ENCODE measurements at places on chromosomes 11 and 22.

DNA sequence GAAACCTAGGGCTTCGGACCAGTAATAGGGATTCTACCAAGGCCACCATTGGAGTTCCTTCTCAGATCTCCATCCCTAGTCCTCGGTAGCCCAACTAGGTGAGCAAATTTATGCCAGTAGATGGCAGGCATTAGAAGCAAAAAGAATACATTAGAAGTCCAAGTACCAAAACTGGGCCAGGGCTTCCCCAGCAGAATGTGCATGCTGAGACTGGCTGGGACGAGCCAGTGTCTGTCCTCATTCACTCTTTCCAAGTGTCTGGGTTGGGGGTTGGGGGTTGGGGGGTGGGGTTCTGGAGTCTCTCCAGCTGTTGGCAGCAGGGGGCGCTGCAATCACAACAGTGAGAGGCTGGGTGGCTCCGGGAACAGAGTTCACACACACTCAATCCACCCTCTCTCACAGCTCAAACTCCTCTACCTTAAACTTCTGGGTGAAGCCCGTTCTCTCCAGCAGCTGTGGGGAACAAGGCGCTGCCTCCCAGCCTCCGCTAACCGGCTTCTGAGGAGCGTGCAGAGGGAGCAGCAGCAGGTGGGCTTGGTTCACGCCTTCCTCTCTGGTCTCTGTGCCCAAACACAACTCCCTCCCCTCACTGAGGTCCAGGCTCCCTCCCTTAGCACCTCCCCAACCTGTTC, 57.5 kb downstream of the BTG4 start:
- DNase-seq: peak; percentile 74

DNA sequence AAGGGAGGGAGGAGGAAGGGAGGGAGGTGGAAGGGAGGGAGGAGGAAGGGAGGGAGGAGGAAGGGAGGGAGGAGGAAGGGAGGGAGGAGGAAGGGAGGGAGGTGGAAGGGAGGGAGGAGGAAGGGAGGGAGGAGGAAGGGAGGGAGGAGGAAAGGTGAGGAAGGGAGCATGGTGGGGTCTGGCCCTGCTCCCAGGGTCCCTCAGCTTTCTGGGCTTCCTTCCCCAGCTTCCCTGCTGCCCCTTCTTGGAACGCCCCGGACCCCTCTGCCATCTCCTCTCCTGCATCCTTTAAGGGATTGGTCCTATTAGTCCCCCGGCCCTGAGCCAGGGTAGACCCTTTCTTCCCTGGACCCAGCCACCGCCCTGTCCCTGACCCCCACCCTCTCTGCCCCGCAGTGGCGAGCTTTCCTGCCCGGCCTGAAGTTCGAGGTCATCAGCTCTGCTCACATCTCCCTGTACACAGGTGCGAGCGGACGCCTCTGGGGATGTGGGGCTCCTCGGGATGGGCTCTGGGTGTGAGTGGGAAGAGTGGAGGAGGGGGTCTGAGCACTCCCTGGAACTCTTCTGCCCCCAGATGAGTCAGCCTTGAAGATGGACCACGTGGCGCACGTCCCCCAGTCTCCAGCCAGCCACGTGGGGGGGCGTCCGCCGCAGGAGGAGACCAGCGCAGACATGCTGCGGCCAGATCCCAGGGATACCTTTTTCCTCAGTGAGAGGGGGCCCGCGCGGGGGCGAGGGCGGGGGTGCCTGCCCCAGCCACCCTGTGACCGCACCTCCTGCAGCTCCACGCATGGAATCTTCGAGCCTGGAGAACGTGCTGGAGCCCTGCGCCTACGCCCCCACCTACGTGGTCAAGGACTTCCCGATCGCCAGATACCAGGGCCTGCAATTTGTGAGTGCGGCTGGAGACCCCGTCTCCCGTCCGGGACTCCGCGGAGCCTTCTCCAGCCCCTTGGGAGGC, 6.0 kb downstream of the B4GALNT4 start:
- no peak for DNase-seq

DNA sequence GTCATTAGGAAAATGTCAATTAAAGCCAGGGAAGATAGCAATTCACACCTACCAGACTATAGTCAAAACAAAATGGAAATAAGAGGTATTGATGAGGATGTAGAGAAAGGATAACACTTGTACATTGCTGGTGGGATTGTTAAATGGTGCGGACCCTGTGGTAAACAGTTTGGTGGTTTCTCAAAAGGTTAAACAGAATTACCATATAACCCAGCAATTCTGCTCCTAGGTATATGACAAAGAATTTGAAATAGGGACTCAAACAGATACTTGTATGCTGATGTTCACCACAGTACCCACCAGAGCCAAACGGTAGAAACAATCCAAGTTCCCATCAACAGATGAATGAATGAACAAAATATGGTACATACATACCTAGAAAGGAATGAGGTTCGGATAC, 33.0 kb upstream of the TOP3B start:
- no peak for DNase-seq

- no peak for DNase-seq
Measured at GRCh38 chr11:99368583-99368982, 347.8 kb downstream of the CNTN5 start.

DNA sequence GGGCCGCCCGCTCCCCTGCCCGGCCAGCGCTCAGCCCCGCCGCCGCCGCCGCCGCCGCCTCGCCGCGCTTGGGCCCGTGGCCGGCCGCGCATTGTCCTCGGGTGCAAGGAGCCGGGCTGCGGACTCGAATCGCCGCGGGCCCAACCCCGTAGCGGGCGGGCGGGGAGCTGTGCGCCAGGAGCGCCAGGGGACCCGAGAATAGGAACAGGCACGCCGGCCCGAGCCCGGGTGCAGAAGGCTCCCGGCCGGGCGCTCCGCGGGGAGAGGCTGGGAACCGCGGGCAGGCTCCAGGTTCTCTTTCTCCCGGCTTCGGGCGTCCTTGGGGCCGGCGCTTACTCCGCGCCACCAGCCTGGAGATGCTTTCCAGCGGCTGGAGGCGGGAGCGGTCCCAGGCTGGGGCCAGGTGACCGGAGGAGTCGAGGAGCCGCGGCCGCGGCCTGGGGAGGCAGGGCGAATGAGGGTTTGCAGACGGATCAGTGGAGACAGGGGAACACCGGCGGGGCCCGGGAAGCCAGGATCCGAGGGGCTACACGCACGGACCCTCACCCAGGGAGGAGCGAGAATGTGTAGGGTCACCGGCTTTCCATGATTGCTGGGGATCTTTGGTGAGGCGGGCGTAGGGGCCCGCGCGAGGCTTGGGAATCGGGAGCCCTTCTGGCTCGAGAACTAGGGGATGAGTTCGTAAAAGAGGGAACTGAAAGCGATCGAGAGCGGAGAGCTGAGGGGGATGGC, 726 bp downstream of the PKNOX2 start:
- no peak for DNase-seq

DNA sequence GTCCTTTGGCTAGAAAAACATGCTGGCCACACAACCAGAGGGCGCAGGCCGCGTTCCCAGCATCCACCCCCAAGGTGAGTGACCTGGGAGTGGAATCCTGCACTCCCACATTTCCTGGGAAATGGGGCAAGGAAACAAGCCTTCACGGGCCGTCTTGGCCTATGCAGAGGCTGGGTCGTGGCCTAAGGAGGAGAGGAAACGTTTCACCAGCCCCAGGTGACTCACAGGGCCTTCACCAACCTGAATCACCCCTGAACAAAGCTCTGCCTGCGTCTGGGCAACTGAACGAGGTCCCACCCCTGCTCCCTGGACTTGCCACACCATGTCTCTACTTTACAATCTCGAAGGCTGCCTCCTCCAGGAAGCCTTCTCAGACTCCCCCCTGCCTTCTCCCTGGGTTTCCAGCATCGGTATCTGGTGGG, 13.2 kb downstream of the MYH9 start:
- no peak for DNase-seq

DNA sequence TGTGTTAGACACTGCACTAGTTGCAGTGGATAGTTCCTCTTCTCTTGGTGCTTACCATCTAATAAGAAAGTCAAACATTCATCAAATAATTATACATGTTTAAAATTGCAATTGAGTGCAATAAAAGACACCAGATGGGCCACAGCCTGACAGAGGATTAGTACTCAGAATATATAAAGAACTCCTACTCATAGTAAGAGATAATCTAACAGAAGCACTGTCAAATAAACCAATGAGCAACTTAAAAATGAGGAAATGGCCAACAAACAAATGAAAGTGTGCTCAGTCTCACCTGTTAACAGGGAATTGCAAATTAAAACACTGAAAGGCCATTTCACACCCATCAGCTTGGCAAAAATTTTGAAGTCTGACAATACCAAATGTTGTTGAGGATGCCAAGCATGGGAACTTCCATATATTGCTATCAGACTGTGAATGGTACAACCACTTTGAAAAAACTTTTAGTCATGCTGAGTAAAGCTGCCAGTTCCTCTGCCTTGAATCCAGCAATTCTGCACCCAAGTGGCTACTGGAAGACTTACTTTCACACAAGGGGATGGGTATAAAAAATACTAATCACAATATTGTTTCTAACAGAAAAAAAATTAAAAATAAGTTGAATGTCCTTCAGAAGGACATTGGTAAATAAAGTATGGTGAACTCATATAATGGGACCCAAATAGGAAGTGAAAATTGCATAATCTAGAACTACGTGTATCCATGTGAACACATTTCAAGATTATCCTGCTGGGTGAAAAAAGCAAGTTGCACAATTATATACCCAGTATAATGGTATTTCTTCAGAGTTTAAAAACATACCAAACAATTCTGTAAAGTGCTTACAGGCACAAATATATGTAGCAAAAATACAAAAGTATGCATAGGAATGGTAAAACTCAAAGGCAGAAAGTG, 41.4 kb upstream of the CREB3L1 start:
- DNase-seq: no peak

GRCh38 chr22:23781511-23782183, 5.1 kb upstream of the SMARCB1 start:
- peak; percentile 60 for DNase-seq

DNA sequence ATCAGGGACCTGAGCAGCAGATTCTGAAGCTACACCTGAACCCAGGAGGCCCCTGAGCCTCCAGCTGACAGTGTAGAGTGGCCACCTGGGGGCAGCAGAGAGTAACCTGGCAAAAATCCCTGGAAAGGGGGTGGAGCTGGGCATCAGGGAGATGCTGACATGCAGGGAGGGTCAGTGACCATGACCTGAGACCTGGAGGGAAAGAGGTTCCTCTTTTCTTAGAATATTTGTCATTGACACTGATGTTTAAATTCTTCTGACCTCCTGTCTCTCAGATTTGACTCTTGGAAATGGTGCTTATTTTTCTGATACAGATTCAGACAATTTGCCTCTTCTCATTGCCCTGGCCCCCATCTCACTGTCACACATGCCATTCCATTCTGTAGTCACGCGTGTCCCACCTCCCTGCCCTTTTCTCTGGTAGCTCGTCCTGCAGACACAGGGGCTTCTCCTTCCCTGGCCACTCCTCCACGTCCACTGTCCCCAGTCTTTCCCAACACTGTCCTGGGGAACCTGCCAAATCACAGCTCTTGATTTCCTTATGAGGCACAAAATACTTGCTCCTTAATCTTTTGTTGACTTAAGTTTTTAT, 117.2 kb upstream of the IGLL5 start:
- DNase-seq: peak; percentile 16

DNA sequence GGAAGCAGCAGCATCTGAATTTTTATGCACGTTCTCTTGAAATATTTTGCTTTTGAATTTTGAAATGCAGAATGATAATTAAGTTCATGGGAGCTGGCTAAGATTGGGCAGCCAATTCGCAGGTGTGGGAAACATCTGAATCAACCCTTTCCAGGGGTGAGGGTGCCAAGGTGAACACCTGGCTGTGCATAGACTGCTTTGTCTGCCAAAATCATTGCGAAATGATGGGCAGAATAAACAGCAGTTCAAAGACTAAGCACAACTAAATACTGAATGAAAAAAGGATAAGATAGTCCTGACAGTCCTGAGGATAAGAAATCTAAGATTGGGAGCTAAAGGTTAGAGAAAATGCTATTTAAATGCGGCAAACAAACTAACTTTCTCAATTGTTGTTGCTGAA, 813.3 kb upstream of the RAG2 start:
- no peak for DNase-seq

- peak; percentile 14 for DNase-seq
Measured at GRCh38 chr11:93123351-93123898, 74.4 kb downstream of the SLC36A4 start.

- DNase-seq: peak; percentile 12
Measured at GRCh38 chr11:16434036-16434435, 77.7 kb upstream of the SOX6 start.

DNA sequence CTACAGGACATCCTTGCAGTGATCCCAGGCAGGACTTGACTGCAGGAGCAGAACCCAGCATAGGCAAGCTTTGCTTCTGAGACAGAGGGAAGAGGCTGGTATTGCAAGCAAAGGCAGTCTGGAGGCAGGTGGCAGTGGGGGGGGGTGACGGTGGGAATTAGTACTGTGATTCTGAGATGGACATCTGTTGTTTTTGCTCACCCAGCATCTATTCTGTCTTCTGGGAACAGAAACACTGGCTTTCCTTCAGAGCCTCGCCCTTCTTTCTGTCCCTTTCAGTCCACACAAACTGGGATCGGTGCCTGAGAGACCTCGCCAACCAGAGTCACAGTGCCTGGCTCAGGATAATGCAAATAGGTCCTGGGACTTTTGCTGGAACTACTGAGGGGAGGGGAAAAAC, 31.2 kb upstream of the RASL10A start:
- no peak for DNase-seq

All from fibroblast of skin of abdomen (primary cell).